ENCODE measurements at places on chromosomes 4 and X.

DNA sequence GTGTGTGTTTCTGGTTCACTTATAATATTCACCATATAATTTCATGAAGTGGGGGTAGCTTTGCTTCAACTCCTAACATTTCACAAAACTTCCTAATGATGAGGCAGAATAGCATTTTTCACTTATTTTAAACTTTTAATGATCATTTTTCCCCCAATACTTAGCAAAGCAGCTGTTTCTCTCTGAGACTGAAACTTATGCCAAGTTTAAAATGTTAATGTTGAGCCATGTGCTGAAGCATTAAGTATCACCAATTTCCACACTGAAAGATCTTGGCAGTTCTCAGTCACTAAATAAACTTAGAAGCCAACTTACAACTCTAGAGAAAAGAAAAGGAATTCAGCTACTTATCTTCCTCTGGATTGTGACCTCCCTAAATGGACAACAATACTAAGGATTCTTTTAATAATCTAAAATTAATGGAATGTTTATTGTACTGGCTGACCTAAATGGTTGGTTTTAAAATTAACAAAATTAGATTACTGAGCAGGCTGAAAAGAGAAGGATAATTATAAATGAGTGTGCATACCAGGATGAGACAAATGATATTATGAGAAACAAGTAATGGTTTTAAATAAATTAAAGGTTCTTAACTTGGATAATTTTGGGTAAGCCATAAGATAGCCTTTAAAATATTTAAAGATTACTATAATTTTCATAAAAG is 1429.4 kb upstream of the ADGRL3 start:
- no peak for DNase-seq

GRCh38 chr4:42282081-42282901 is 115.0 kb upstream of the SHISA3 start:
- no peak for DNase-seq

GRCh38 chr4:138941037-138941436 is 74.5 kb upstream of the NOCT start:
- DNase-seq: no peak

DNA sequence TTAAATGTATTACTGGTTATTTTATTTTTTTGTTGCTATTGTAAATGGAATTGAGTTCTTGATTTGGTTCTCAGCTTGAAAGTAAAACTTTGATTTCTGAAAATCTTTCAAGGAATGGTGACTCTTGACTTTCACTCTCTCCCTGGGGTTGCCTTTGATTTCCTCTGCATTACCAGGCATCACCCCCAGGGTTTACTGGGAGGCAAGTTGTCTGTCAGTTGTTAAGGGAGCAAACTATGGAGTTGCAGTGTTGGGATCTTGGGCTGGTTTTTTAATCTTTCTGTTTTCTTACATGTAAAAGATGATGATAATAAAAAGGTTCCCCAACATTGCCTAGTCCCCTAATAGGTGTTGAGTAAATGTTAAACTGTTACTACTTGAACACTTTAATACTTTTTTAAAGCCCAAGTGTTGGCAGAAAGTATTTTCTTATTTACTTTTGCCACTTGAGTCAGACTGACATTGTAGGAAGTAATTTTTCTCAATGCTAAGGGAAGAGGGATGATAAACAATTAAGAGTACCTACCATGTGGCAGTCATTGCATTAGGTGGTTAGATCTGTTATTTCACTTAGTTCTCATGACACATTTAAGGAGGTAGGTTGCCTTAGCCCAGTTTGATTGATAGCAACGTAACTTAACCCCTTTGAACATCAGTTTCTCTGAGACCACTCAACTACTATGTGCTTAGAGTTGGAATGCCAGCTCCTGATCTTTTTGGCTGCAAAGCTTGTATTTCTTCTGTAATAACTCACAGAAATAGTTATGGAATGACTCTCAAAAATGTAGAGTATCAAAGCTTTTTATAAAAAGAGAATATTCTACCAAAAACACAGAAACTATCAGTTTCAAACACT is 67.1 kb downstream of the DCLK2 start:
- no peak for DNase-seq

DNA sequence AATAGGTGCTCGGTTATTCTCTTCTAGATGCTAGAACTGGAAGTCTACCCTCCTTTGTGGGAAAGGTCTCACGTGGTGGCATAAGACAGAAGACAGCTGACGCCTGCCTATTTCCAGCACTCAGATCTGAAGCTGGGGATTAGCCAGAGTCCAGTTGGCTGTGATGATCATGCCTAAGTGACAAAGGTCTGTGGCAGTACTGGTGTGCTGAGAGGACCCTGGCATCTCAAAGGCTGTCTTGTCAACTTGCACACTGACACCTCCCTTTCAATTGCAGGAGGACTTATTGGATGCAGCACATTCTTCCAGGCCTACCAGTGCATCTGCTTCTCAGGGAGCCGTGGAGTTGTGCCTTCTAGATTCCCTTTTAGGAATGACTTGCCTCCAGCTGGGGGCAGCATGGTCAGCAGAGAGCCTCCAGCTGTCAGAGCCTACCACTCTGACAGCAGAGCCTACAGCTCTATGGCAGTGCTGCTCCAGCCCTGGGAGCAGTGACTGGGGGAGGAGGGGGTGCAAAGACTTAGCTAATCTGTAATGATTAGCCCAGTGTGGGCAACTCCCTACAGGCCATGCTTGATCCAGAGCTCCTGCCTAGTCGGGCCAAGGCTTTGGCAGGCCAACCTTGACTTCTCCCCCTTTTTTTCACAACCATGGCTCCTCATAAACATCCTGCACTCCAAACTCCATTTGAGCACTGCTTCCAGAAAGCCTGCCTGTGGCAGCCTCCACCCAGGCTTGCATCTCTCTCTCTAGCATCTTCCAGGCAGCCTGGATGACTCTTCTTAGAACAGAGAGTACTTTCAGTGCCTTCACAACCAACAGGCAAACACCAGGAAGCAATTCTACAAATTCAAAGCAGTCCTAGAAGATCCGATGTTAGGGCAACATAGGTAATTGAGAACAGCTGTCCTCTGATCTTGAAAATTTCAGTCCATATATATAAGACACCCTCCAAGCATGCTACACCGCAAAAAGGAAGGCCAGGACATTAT is 13.8 kb upstream of the FGFBP2 start:
- DNase-seq: no peak

GRCh38 chr4:169293343-169294176 is 22.8 kb upstream of the SH3RF1 start:
- DNase-seq: no peak

DNA sequence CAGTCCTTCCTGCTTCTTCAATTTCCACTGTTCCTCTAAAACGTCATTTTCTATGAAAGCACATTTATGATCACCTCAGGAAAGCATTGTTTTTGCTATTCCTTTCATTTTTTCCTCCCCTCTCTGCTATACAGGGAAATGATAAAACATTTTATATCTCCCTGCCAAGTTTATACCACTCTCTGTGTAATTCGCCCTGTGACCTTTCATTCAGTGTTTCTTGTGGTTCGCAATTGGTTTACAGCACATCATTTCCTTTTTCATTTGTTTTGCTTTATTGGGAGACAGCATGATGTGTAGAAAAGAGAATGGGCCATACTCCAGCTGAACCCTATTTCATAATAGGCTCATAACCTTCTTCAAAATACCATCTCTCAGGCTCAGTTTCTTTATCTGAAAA is 99.9 kb upstream of the RAPGEF2 start:
- no peak for DNase-seq

- DNase-seq: no peak
Measured at GRCh38 chr4:123356921-123357320, 39.7 kb upstream of the SPRY1 start.

- no peak for DNase-seq
Measured at GRCh38 chrX:119981286-119982070, 37.9 kb upstream of the NKAP start.

DNA sequence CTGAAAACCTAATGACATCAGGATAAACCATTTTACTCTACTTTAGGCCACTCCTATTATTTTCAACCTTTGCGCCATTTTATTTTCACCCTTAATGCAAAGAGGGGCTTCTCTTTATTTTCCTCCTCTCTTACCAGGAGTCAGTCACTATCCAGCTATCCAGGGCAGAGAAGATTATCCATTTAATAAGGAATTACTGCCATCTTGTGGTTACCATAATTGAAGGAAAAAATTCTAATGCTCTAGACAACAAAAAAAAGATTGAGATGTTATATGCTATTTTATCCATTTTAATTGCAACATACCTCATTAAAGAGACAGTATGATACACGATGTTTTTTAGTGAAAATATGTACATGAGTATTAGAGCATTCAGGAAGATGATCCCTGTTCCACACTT is 514.5 kb upstream of the FAM241A start:
- no peak for DNase-seq

- no peak for DNase-seq
Measured at GRCh38 chr4:20313237-20314030, 61.7 kb downstream of the SLIT2 start.

All from effector memory CD4-positive, alpha-beta T cell (primary cell).